ENCODE measurements at places on chromosomes 2 and 18.
A peak's percentile ranks its signal among the peaks of the same experiment; 100 is the strongest.

GRCh38 chr2:96265349-96265839 is 403 bp downstream of the TMEM127 start:
- peak; percentile 75 for DNase-seq

GRCh38 chr2:60446413-60447267 is 106.8 kb downstream of the BCL11A start:
- DNase-seq = no peak

DNA sequence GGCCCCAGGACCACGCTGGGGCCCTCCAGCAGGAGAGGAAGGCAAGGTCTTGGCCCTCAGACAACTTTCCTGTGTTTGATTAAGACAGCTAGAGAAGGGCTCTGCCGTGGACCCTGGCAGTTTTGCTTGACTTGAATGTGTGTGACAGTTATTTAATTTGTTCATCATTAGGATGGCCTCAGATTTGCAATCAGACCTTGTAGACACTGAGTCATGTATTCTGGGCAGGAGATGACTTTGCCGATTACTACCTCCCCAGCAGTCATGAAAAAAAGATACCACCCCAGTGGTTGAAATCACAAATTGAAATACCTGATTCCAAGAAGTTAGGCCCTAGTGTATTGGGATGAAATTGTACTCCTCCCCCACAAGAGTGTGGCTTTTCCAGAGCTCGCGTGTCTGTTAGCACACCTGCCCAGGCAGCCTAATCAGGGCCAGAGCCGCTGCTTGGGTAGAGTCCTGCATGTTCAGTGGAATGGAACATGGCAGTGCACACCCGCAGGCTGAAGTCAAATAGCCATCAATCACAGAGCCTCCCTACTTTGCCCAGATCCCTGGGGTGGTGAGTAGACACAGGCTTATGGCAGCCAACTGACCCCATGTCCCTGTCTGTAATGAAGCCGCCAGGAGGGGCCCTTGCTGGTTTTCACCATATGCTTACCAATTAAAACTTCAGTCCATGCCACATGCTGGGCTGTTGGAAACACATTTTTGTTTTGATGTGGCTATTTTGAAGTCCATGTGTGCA is 122.5 kb downstream of the TPGS2 start:
- DNase-seq = no peak

DNA sequence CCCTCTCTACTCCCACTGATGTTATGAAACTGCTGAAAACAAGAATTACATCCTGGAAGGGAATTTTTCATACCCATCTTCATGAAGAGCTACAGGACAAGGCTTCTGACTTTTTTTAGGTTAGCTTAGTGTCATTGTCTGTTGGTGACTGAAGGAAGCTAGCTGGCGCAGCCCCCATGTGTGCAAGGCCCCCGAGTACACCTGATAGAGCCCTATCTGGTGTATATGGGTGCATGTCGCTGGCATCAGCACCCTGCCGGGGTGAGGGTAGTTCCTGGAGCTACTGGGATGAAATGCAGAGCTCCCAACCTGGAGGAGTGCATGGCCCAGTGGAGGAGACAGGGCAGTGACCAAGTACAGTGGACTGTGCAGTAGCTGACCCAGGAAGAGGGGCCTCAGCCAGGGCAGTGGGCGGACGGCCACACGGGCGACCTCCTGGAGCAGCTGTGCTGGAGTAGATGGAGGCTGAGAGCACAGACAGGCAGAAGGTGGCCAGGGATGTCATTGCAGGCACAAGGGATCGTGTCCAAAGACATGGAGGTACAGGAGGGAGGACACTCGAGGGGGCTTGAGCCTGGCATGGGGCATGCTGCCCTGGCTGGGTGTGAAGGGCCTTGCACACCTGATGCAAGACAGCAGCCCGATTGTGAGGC is 12.1 kb downstream of the IMPA2 start:
- DNase-seq = no peak

- DNase-seq = no peak
These were observed 90.4 kb upstream of the FAM110C start for GRCh38 chr2:136666-137065.

DNA sequence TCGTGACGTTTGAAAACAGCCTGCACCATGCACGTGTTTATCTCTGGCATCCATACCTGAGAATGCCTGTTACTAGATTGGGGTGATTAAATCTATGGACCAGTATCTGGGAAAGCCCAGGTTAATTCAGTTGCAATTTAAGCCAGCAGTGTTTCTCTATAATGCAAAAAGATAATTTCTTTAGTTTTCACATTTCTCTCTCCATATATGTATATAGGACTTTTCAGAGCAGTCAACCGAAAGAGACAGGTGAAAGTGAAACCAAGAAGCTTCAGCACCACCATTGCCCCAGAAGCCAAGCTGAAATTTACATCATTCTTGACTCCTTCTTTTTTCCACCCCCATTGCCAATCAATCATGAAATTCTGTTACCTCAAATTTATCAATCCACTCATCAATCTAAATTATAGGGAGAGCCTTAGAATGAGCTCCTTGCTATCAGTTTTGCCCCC is 2.7 kb upstream of the LRP2 start:
- no peak for DNase-seq

DNA sequence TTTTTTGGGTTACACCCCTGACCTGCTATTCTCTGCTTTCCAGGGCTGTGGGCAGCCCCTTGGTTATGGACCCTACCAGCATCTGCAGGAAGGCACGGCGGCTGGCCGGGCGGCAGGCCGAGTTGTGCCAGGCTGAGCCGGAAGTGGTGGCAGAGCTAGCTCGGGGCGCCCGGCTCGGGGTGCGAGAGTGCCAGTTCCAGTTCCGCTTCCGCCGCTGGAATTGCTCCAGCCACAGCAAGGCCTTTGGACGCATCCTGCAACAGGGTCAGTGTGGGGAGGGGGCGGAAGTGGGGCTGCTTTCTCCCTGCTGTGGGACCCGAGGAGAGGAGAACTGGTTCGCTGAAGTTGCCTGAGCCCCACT is 9.7 kb upstream of the WNT10A start:
- no peak for DNase-seq

GRCh38 chr2:68620772-68621171 is 22.6 kb upstream of the PROKR1 start:
- no peak for DNase-seq

GRCh38 chr18:23887493-23887892 is 127.1 kb upstream of the TTC39C start:
- no peak for DNase-seq

DNA sequence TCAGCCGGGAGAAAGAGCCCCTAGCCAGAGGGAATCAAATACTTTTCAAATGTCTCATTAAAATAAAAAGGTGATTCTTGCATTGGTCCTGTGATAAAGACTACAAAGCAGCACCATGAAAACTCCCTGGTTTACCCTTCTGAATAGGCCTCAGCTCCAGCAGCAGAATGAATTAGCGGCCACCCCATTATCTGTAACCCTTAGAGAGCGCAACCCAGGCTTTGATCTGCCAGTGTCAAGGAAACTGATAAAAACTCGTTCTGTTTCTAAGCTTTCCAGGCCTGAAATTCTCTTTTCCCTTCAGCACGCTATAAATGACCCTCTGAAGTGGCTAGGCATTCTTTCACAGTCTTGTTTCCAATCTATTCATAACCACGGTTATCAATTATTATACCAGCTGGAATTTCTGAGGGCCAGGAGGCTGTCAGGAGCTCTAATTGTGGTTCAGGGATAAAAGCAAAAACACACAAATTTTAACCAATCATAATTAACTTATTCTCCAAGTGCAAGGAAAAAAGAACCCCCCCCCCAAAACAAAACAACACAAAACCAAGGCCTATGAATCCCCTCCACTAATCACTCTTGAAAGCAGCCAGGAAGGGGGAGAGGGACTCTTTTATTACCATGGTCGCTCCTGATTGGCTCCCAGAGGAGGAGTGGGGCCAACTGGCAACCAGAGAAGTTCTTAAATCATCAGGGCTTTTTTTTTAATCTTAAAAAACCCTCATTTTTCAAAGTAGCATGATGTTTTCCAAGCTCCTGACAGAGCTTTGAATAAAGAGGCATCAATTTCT is 258.9 kb downstream of the CYRIA start:
- DNase-seq = no peak

DNA sequence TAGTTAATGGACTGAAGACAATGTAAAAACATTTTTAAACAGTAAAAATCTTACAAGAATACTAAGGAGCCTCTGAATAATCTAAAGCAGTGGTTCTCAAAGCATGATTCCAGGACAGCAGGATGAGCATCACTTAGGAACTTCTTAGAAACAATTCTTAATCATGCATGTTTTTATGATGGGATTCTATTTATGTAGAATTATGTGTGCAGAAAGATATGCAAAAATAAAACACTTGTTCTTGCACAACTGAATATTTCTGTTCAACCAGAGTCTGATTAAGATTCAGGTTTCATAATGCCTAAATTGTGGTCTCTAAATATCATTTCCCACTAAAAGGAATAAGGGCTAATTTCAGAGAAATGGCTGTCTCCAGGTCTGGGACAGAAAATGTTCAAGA is 69.2 kb upstream of the MTIF2 start:
- DNase-seq = no peak

DNA sequence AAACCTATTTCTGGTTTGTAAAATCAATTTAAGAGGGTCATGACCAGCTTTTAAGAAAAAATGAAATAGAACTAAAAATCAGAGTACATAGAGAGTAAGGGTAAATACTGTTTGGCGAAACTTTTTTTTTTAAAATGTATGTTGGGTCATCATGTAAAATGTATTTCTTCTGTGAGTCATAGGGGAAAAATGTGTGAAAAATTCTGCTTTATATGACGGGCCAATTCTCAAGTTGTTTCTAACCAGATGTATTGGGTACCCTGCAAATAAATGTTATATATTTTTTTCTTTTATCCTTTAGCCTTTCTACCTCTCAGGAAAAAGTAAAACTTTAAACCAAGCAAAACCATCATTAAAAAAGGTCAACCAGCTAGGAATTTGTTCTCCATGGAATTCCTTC is 13.9 kb downstream of the AFTPH start:
- DNase-seq = no peak

DNA sequence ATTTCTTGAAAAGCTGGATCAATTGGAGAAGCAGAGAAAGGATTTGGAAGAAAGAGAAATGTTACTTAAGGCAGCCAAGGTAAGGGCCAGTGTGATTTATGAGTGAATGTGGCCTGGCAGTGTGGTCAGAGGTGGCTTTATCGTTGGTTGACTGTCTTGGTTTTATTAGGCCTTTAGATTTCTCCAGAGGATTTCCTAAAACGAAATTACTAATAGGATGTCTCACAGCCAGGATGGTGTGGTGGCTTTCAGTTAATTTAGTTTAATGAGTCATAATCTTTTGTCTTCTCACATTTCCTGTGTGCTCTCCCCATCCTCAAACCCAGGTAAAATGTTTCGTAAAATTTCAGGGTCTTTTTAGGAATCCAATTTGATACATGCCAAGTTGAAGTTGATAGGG is 100.8 kb downstream of the TAF4B start:
- no peak for DNase-seq

DNA sequence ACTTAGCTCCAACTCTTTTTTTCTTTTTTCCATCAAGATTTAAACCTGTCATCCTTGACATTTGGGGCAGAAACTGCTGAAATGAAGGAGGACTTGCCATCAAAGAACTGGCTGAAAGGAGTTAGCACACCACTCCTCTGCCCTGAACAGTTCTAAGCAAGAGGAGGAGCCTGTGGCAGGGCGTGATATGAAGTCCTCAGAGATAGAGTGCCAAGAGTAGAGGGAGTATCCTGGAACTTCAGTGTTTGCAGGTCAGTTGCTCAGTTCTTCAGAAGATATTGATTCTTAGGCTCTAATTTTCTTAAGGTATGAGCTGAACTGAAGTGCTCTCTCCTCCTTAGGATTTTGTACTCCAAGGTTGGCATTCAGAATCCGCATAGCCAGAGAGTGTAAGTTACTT is 15.2 kb downstream of the NABP1 start:
- DNase-seq = no peak

- no peak for DNase-seq
These were observed 8.5 kb downstream of the SFTPB start for GRCh38 chr2:85659324-85659981.

GRCh38 chr2:177029075-177029474 is 183.5 kb upstream of the HNRNPA3 start:
- DNase-seq = no peak

GRCh38 chr18:37222354-37222998 is 343.1 kb downstream of the CELF4 start:
- no peak for DNase-seq

GRCh38 chr2:210954386-210954907 is 398.0 kb downstream of the CPS1 start:
- no peak for DNase-seq
